ENCODE measurements at places on chromosomes 12 and 14.

DNA sequence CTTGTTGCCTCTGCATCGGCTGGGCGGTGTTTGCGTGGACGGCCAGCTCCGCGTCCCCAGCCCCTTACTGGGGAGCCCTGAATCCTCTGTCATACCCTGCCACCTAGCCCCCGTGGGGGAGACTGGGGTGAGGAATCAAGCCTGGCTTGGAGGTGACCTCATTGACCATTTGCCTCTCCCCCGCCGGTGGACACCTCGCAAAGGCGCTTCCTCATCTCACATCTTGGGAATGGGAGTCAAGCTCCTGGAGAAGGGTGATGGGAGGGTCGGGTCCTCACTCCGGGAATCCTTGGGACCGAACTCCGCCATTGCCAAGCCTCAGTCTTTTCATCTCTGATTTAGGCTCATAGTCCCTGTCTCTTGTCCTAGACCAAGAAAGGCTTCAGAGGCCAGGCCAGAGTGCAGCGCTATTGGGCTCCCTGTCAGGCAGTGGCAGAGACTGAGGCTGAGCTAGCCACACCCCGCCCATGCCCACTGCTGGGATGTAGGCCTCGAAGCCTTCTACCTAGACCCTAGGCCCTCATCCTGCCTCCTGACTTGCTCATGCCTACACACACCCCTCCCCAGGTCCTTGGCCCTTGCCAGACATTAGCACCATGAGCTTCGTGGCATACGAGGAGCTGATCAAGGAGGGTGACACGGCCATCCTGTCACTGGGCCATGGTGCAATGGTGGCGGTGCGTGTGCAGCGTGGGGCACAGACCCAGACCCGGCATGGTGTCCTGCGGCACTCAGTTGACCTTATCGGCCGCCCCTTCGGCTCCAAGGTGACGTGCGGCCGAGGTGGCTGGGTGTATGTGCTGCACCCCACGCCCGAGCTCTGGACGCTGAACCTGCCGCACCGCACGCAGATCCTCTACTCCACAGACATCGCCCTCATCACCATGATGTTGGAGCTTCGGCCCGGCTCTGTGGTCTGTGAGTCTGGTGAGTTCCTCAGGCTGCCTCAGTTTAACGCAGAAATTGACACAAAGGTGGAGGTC, 678 bp downstream of the TRMT61A start:
- no peak for DNase-seq

- DNase-seq, result no peak
Observed at GRCh38 chr14:94043111-94043755, 17.1 kb downstream of the OTUB2 start.

DNA sequence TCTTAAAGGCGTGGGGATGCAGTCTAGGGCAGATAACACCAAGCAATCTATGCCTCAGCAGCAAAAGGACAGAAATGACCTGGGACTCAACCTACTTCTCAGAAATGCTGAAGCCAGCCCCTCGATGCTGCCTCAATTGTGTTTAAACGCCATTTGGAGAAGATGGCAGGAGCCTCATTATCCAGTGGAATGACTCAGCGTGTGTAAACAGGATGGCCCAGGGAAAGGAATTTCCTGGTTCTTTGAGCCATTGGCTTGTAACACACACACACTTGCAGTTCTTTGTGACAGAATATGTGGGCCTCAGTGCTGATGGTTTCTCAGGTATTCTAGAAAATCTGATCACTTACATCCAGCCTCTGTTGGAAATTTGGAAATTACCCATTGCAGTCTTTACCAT, 154.3 kb downstream of the NTF3 start:
- DNase-seq, result no peak

DNA sequence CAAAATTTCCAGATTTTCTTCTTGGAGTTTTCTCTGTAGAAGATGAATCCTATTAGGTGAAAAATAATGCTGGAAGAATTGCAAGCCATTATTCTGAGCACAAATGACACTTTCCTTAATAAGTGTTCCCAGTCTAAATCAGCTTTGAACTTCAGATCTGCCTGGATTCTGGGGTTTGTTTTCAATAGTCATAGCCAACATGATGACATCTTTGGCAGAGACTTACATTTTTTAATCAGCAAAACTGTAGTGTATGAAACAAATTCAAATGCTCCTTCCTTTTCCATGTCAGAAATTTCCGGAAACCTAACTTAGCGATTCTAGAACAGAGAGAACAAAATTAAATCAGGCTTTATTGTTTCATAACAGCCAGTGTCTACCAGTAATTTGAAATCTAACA, 88.5 kb downstream of the TSPAN8 start:
- no peak for DNase-seq

DNA sequence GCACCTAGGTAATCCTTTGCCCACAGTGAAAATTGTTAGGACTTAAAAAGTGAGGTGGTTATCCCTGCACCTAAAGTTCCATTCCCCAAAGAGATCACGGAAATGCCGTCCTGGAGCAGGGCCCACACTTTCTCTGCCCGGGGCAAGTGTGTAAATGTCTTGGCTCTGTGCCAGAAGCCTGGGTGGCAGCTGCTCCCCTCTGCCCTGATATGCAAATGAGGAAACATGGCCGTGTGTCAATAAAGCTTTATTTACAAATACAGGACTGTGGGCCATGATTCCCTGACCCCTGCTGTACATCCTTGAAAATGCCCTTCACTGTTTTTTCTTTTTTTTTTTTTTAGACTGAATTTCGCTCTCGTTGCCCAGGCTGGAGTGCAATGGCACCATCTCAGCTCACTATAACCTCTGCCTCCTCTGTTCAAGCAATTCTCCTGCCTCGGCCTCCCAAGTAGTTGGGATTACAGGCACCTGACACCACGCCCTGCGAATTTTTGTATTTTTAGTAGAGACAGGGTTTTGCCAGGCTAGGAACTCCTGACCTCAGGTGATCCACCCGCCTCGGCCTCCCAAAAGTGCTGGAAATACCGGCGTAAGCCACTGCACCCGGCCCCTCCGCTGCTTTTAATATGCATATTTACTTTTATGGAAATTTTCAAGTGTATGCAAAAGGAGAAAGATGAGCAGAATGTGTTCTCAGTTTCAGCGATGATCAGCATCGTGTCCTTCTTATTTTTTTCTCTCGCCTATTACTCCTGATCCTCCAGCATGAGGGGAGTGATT, 75.5 kb downstream of the GALNT9 start:
- DNase-seq, result no peak

Measured in thoracic aorta (tissue), 2 donors.